ENCODE measurements at places on chromosomes 6 and 20.

- no peak for DNase-seq
These were observed 78.9 kb downstream of the GINS1 start for GRCh38 chr20:25486377-25486776.

- DNase-seq: no peak
These were observed 417.8 kb downstream of the CDC5L start for GRCh38 chr6:44805238-44805846.

DNA sequence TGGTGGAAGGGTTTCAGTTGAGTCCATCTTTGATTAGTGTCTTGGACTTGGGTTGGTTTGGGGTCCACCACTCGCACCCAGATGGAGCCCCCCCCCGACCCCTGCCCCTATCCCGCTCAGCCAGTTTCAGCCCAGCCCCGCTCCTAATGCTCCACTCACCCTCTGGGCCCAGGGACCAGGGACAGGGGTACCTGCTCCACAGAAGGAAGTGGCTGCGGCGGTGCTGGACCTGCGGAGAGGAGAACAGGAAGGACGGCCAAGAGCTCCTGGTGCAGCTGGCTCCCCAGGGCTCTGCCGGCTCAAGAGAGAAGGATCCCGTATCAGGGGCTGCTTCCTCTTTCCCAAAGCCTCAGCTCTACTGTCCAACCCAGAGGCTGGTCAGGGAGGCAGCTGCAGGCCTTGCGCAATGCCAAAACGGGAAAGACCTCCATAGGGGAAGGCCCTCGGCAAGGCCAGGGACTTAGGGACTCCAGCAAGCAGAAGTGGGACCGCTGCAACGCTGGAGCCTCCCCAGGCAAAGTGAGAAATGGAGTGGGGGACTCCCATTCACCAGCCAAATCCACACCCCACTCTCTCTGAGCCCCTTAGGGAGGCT is at the start of gene SIGLEC1:
Gene SIGLEC1, minus strand, starts transcription at position 322 of the 595 bp plus-strand sequence. CDS start 5,472 bp downstream, outside the sequence.
- DNase-seq: no peak

DNA sequence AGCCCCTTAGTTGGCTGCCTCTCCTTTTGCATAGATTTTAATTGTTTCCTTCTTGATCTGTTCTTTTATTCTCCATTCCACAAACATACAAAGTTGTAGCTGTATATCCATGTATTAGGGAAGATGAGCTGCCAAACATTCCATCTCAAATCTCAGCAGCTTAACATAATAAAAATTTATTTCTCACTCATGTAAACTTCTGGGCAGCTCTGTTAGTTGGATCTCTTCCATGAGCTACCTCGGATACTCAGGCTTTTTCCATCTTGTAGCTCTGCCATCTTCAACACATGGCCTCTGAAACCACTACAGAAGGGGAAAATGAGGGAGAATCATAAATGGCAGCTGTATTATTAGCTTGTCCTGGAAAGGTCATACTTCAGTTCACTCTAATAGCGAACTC is 149.4 kb upstream of the BMP2 start:
- no peak for DNase-seq

DNA sequence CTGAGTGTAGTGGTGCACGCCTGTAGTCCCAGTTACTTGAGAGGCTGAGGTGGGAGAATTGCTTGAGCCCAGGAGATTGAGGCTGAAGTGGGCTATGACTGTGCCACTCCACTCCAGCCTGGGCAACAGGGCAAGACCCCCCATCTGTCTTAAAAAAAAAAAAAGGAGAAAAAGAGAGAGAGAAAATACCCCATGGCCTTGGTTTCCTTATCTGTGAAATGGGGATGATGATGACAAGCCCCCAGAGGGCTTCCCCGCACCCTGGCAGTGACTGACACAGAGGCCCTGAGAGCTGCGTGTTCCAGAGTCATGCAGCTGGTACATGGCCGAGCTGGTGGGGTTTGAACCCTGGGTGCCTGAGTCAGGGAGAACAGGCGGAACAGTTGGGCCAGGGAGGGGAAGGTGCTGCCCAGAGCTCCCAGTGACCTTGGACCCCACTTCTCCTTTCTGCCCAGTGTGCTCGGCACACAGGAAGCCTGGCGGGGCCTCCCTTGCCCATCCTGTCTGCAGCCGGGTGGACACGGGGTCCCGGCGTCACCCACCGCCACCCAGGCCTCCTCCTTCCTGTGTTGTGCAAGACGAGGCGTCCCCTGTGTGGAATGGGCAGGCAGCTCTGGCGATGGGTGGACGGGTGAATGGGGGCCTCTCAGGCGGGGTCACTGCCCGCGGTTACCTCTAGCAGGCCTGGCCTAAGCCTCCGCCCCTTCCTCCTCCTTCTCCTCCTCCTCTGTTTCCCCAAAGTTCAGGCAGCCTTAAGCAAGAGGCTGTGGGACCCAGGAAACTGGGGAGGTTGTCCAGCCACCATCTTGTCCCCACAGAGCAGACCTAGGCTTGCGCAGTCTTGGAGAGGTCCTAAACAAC is 84.2 kb downstream of the CEBPB start:
- no peak for DNase-seq

- no peak for DNase-seq
These were observed 210.5 kb upstream of the RSPO3 start for GRCh38 chr6:126907996-126908395.

DNA sequence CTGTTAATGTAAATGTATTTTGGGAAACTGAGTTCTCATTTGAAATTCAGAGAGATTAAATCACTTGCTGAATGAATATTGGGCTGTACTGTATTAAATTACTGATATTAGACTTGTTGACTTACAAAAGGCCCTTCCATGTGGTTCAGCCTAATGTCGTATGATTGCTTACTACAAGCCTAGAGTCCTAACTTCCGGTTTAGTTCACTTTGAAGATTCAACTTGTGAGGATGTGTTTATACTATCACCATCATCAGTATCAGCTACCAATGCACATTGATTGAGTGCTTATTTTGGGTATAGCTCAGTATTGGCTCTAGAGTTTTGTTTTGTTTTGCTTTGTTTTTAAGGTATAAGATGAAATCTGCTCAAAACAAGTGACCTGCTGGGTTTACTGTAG is 48.3 kb downstream of the FAM217A start:
- DNase-seq: no peak

- DNase-seq: no peak
These were observed 276.0 kb downstream of the GJA1 start for GRCh38 chr6:121711472-121711871.

GRCh38 chr6:123681957-123682462 is 45.3 kb upstream of the TRDN start:
- no peak for DNase-seq

DNA sequence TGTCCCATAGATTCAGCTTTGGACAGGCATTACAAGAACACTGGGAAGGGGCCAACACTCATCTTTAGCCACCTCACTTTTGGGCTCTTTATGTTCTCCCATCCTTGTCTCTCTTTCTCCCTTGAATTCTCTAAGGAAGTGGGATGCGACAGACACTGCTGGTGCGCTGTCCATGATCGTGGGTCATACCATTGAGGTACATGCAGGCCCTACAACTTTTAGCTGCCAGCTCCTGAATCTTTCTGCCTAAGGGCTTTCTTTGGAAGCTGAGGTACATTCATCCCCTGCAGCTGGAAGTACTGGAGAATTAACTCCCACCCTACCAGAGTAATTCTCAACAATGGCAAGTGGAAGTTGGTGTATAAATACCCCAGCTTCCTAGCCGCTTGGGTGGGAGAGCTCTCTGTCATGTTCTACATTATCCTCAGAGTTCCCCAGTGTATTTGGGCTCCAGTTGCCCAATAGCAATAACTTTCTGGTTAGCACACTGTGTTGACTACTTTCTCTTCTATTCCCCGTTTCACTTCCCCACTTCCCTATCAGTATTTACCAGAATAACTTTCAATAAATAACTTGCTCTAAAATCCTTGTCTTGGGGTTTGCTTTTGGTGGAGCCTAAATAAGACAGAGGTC is 309.4 kb upstream of the RNF24 start:
- DNase-seq: no peak

DNA sequence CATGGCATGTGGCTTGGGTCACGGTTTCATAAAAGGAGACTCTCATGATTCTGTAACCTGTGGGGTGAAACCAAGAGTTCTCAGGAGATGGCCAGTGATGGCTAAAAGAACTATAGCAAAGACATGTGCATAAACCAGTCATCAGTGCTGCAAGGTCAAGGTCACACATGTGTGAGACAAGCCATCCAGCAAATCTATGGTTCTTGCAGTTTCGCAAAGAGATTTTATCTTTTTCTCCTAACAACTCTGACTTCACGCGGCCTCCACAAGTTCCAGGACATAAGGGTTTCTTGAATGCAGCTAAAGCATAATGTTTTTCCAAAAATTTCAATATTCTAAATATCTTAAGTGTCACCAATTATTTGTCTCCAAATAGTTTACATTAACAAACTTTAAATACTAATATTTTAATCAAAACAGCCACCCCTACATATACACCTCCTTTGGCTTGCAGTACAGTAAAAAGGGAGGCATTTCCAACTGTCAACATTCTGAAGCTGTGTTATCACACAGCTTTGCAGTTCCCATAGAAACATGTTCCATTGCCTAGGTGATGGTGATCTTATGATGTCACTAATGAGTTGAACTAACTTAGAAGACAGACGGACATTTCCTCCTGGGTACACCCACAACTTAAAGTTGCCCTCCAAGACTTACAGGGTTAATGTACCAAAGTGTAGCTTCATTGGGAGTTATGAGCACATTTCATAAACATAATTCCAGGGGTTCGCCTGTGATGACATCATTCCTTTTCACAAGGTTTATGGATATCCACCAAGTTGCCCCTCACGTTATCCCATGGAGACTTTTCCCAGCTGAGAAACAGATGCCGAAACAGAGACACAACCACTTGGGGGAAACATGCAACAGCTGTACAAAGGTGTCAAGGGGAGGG is 250.9 kb upstream of the PDE10A start:
- DNase-seq: no peak

- no peak for DNase-seq
These were observed 22.1 kb upstream of the EYA2 start for GRCh38 chr20:46872328-46873211.

- DNase-seq: no peak
These were observed 190.8 kb upstream of the NOX3 start for GRCh38 chr6:155646443-155646842.

GRCh38 chr6:111173341-111173740 is 86.0 kb downstream of the SLC16A10 start:
- DNase-seq: no peak

GRCh38 chr20:400454-401275 is 7.4 kb upstream of the RBCK1 start:
- no peak for DNase-seq

DNA sequence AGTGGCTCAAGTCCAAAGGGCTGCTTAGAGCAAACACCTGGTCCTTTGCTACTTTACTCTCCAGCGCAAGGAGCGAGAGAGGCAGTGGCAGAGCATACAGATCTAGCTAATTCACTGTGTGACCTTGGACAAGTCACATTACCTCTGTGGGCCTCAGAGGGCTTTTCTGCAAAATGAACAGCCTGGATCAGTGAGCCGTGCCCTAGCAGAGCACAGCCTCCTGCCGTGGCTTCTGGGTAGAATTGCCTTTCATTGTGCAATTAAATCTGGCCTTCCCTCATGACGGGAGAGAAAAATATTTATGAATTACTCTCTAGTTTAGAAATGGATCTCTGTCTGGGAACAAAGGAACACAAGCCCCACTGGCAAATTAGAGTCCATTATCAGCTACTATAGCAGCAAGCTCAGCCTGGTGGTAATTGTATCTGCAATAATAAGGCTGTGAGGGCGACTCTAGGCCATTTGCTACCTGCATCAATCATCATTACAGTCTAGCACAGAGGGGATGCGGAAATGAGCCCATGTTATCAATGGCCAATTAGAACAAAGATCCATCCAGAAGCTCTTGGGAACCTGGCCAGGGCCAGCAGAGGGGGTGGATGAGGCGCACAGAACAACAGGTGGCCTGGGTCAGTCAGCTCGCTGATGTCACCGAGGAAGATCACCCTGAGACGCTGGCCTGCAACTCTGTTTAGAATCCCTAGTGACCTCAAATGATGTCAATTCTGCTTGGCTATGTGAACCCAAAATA is 114.2 kb upstream of the LY86 start:
- DNase-seq: no peak

- no peak for DNase-seq
These were observed 4.8 kb downstream of the PHF20 start for GRCh38 chr20:35776513-35777101.

DNA sequence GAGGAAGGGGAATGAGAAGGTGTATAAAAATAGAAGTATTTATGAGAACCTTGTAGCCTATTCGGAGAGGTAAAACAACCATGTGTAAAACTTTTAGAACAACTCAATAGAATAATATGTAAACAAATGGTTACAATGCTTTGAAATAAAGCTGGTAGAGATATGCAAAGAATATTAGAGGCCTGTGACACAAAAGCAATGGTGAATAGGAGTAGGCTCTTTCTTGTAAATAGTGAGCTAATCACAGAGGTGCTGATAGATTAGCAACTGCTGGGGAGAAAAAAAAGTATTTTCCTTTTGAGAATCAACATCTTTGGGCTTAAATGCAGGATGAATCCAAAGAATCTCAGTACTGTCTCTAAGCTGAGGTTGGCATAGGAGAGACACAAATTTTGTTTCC is 7.0 kb downstream of the TMEM200A start:
- no peak for DNase-seq

DNA sequence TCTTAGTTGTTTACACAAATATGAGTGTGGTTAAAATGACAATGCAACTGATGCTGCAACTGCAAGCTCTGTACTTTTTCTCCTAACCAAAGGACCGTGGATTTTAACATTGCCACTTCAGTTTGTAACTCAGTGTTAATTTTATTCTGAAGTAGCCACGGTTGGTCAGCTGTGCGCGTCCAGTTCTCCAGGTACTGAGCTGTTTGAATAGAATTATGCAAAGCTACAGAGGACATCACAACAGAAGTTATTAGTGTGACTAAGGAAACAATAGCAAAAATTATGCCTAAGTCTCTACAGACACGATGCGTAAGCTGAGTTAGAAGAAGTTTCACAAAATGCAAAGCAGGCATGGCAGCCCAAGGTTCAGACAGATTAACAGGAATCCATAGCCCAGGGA is 4.4 kb upstream of the ABHD12 start:
- DNase-seq: no peak

GRCh38 chr6:30066082-30066481 is 916 bp upstream of the PPP1R11 start:
- no peak for DNase-seq

DNA sequence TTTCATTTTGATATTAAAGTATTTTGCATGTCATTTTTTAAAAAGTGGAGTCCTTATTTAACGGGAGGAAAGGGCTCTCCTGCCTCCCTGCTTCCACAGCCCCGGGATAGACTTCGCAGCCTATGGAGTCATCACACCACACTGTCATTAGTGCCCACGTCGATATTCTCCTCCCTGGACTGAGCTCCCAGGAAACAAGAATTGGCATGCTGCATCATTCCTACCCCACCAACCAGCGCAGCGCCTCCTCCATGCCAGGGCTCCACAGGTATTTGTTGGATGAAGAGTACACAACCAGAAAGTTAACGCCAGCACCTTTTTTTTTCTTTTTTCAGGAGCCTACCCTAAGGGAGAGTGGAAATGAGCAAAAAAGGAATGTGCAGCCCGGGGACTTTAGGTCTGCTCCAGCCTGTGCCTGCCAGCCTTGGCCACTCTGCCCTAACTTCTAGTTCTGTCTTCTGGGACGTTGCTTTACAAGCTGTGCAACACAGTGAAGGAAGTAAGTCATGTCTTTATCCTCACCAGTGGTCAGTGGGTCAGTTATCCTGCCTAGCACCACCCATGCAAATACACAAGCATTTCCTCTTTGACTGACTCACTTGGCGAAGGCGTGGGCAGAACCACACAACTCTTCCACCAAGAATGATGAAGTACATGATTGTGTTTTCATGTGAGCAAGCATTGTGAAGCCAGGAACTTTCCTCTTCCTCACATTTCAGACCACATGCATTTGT is 180.7 kb upstream of the UST start:
- no peak for DNase-seq

GRCh38 chr6:33989016-33989854 is 156.7 kb downstream of the GRM4 start:
- DNase-seq: no peak

All from esophagus squamous epithelium (tissue), 5 donors.